Endodermal cell (in vitro differentiated cells): ENCODE measurements at places on chromosomes 12 and 14. TPM values are rescaled to one million over a fixed set of nuclear protein-coding genes. Genes with fewer than 3 reads are reported as not detected.

DNA sequence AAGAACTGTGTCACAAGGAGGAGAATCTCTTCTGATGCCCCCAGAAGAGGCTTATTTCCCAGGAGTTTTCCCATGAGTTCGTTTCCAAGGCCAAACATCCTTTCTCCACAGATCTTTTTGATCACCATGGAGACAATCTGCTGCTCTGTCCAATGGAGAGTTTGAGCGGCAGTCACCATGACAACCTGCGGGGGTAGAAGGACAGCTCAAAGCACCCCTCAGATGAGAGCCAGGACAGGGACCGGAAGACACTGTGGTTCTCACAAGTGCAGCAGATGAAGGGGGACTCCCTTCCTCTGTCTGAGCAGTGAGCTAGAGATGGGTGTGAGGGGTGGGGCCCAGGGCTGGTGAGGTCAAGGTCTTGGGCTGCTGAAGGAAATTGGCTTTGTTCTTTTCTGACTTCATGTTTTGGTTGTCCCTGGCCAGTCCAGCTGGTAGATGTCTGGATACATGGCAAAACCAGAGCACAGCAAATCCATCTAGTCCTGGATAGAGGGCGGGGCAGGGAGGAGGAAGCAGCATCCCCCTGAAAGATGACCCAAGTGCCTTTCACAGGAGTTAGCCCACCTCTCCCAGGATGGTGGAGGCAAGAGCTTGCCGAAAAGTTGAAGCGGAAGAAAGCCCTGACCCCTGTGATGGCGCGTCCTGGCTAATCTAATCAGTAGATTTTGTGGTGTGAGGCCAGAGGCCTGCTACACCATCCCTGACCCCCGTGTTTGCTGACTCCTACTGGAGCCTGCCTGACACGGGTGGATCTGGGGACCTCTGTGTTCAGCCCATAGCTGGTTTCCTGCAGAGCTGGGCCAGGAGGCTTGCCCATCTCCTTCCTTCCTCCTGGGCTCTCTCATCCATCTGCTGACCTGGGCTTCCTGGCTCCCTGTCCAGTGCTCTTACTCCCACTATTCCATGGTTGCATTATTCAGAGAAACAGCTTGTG, 24.4 kb downstream of the DHRS2 start:
- no peak overlapping the region for H3K4me3 ChIP-seq
- peak overlapping the region; percentile 34 for H3K27ac ChIP-seq
- peaks cover 5% of the 10 kb centered on the region for H3K4me1 ChIP-seq
- no peaks in the 10 kb centered on the region for H3K36me3 ChIP-seq
- DNase-seq = no peak

GRCh38 chr12:125324861-125325490, 259.7 kb downstream of the AACS start:
- no peak overlapping the region for H3K4me3 ChIP-seq
- peak; percentile 48 for DNase-seq
- peaks cover 6% of the 10 kb centered on the region for H3K27me3 ChIP-seq
- no peaks in the 10 kb centered on the region for H3K4me1 ChIP-seq

GRCh38 chr12:52964556-52965336, 15.8 kb downstream of the KRT18 start:
- H3K36me3 ChIP-seq = no peaks in the 10 kb centered on the region
- H3K27me3 ChIP-seq = no peaks in the 10 kb centered on the region
- H3K4me1 ChIP-seq = peaks cover 8% of the 10 kb centered on the region

DNA sequence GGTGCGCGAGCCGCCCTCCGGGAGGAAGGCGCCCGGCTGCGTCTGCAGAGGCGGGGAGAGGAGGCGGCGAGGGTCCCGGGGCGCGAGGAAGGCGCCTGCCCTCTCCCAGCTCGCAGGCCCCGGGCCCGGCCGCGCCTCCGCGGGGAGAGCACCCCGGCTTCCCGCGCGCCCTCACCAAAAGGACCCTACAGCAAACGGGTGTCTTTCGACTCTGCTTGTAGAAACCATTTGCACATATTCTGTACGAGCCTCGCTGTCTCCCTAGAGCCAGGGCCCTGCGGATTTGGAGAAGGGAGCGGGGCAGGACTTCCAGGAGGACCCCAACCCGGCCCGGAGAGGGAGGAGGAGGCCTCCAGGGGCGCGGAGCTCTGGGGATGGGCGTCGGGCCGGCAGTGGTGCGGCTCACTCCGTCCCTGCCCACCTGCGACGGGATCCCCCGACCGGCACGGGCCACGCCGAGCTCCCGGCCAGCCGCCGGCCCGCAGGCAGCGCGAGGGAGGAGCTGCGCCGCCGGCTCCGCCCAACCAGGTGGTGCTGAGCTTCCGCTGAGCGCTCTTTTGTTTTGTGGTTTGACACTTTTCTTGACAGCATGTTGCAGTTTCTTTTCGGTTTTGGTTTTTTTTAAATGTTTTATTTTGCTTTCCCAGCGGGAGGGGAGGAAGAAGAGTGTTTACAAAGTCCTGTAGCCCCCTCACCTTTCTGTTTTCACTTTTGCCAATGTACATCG, 103.3 kb upstream of the FKBP4 start:
- H3K27me3 ChIP-seq = peaks cover 39% of the 10 kb centered on the region
- H3K4me3 ChIP-seq = peak overlapping the region; percentile 81
- H3K27ac ChIP-seq = no peak overlapping the region
- no peaks in the 10 kb centered on the region for H3K4me1 ChIP-seq
- no peaks in the 10 kb centered on the region for H3K36me3 ChIP-seq

The CYP27B1 gene
- 2.3 to 4.1 TPM (median 2.4 TPM) in 3 replicates for total RNA-seq

DNA sequence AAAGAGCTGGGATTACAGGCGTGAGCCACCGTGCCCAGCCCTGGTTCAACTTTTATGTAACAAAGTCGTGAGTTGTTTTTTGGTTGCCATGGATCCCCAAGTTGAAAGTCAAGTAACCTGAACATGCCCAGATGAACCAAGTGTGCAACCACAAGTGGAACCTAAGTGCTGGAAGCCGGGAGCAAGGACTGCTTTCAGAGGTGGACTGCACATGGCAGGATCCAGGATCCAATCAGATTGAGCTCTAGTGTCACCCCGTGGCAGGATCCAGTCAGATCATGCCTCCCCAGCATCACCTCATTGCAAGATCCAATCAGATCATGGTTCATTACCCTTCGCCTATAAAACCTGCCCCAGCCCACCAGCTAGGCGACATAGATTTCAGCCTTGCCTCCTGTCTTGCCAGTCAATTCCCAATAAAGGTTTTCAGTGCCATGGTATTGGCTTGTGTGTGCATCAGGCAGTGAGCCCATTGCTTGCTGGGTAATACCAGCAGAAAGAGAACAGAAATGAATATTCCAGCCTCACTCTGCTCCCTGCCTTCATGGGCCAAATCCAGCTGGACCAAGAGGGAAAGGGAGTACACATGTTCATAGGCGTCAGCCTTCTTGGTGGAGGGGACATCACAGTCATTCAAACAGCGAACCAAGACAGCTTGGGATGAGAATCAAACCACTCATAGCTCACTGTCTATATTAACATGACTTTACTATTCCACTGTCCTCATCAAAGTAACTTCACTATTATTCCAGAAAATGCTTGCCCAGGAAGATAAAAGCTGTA, 43.6 kb upstream of the VASH1 start:
- no peak overlapping the region for H3K4me3 ChIP-seq
- H3K36me3 ChIP-seq = no peaks in the 10 kb centered on the region
- H3K4me1 ChIP-seq = no peaks in the 10 kb centered on the region

The RND1 gene
- total RNA-seq = 15.3 to 18.9 TPM (median 17.0 TPM) in 3 replicates

- H3K36me3 ChIP-seq = no peaks in the 10 kb centered on the region
- H3K4me1 ChIP-seq = peaks cover 4% of the 10 kb centered on the region
- DNase-seq = no peak
- H3K27me3 ChIP-seq = no peaks in the 10 kb centered on the region
- H3K27ac ChIP-seq = no peak overlapping the region
- H3K4me3 ChIP-seq = no peak overlapping the region
Observed at GRCh38 chr12:26608706-26609105, 224.3 kb downstream of the ITPR2 start.

The STYK1 gene
- 2.6 and 3.3 TPM in 2 replicates for total RNA-seq

DNA sequence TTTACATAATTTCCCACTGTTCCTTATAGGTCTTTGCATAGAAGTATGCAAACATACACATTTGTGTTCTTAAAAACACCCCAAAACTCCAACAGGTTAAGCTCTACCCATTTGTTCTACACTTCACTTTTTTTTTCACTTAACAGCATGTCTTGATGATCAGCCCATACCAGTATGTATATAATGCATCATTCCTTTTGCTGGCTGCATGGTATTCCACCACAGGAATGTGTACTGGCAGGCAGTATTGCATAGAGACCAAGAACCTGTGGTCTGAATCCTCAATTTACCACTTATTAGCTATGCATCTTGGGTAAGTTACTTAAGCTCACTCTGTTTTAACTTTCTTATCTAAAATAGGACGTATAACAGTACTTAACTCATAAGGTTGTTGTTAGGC, 65.5 kb downstream of the SAMD4A start:
- no peak overlapping the region for H3K27ac ChIP-seq
- no peak for DNase-seq
- H3K4me3 ChIP-seq = no peak overlapping the region

- DNase-seq = no peak
- peak overlapping the region; percentile 40 for H3K27ac ChIP-seq
- no peak overlapping the region for H3K4me3 ChIP-seq
- no peaks in the 10 kb centered on the region for H3K36me3 ChIP-seq
Observed at GRCh38 chr14:68308726-68309520, 483.9 kb downstream of the ZFP36L1 start.

GRCh38 chr12:118373616-118374015, 909 bp upstream of the TAOK3 start:
- peak overlapping the region; percentile 89 for H3K4me3 ChIP-seq
- no peak overlapping the region for H3K27ac ChIP-seq
- H3K36me3 ChIP-seq = no peaks in the 10 kb centered on the region
- H3K4me1 ChIP-seq = peaks cover 4% of the 10 kb centered on the region
- DNase-seq = no peak
- H3K27me3 ChIP-seq = no peaks in the 10 kb centered on the region

DNA sequence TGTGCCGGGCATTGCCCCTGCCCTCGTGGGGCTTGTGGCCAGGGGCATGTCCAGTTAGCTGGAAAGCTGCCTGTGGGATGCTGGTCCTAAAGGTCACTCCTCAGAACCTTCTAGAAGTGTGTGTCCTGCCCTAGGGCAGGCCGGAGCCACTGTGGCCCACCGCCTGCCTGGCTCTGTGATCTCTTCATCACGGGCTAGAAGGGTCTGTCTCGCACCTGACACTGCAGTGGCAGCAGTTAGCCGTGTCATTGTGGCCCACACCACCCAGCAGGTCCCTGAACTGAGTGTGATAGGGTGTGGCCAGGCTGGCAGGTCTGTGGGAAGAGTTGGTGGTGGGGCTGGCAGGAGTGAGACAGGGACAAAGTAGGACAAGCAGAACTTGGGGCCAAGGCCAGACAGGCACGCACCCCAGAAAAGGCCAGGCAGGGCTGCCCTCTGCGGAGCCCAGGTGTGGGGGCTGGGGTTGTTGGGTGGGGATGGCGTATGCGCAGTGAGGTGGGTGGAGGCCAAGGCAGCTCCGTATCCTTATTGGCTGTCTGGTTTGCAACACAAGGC, 41.2 kb downstream of the ADGRD1 start:
- no peaks in the 10 kb centered on the region for H3K4me1 ChIP-seq
- H3K36me3 ChIP-seq = no peaks in the 10 kb centered on the region
- H3K27ac ChIP-seq = no peak overlapping the region
- H3K27me3 ChIP-seq = no peaks in the 10 kb centered on the region
- H3K4me3 ChIP-seq = no peak overlapping the region
- DNase-seq = no peak

The AKAP3 gene
- 0.69 to 0.86 TPM (median 0.75 TPM) in 3 replicates for total RNA-seq
